ENCODE measurements at places on chromosomes 12 and 14.
A peak's percentile ranks its signal among the peaks of the same experiment; 100 is the strongest.

GRCh38 chr12:109912855-109913321, 12.8 kb downstream of the TCHP start:
- no peak for DNase-seq

DNA sequence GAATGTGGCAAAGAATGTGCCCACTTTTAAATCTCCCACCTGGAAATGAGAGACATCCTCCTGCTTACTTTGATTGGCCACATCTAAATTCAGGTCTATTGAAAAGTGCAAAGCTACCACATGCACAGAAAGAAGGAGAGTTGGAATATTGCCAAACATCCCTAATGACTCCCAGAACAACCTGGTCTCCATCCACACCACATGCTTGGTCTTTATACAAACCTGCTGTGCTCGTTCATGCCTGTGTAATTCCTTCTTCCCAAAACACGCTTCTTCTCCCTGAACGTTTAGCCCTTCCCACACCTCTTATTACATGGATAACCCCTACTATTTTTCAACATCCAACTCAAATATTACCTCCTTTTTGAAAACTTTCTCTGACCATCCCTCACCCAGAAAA, 66.2 kb upstream of the BCL2L14 start:
- no peak for DNase-seq

- DNase-seq: no peak
Observed at GRCh38 chr14:24382064-24382371, 14.0 kb downstream of the NFATC4 start.

DNA sequence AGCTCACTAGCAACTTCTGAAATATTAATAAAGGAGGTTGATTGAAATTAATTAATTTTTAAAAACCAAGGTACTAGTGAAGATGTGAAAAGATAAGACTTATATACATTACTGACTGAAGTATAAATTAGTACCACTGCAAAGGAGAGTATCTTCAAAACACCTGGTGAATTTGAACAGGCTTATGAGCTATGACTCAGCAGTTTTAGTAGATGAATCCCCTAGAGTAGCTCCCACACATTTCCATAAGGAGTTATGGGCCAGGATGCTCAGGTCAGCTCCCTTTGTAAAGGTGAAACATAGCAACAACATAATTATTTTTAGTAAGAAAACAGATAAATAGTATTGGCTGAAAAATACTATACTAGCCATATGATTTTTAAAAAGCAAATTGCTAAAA, 218.6 kb downstream of the SYT1 start:
- no peak for DNase-seq

DNA sequence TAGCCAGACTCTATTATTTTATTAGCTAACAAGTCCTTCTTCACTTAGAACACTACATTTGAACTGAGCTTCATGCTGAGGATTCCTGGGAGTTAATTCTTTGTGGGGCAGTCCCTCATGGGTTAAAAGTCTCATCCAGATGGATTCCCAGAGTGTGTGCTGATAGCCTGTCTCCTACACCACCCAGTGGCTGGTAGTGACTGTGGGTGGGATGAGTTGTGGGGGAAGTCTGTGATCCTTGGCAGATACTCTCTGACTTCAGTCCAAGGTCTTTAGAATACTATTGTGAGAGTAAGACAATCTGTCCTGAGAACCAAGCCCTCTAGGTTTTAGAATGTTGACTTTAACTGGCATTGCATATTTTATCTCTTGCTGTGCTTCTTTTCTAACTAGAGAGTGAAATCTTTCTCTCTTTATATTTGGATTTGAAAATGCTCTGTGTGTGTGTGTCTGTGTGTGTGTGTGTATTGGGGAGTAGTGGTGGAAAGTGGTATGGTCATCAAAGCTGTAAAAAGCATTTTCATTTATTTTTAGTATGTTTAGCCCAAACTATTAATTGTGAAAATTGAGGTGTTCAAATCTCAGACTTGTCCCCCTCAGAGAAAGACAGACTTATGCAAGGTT, 37.3 kb downstream of the AKAP6 start:
- peak; percentile 70 for DNase-seq

DNA sequence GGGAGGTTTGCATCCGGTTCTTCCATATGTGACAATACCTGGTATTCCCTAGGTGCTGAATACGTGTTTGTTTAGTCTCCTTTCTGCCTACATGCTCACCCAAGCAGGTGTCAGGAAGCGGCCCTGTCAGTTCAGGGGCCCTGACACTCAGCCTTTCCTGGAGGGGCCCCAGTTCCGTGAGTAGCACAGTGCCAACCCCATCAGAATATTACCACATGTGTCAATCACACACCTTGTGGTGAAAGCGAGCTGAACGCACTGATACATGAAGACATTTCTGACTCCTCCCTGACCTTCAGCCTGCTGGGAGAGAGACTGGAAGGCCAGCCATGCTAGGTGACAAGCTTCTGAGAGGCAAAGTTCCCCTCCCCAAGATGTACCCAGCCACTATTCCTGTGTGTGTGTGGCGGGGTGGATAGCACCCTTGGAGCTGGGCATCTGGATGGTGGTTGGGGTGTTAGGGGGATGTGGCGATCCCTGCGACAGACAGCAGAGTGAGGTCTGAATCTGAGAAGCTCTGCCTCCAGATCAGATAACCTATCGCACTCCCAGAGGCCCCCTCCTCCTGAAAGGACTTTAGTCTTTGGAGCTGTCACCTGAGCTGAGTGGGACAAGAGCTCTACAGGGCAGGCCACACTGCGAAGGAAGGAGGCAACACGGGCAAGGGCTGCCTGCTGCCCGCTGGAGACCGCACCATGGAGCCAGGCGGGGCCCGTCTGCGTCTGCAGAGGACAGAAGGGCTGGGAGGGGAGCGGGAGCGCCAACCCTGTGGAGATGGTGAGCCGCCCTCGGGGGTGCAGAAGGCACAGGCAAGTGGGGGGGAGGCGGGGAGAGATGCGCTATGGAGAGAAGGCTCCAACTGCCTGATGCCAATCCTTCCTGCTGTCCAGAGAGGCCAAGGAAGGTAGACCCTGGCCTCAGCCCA, at the start of gene SOAT2:
Gene SOAT2, plus strand, starts transcription at position 604 of the 925 bp plus-strand sequence. Its CDS starts 92 bp downstream, at position 696.
- no peak for DNase-seq

DNA sequence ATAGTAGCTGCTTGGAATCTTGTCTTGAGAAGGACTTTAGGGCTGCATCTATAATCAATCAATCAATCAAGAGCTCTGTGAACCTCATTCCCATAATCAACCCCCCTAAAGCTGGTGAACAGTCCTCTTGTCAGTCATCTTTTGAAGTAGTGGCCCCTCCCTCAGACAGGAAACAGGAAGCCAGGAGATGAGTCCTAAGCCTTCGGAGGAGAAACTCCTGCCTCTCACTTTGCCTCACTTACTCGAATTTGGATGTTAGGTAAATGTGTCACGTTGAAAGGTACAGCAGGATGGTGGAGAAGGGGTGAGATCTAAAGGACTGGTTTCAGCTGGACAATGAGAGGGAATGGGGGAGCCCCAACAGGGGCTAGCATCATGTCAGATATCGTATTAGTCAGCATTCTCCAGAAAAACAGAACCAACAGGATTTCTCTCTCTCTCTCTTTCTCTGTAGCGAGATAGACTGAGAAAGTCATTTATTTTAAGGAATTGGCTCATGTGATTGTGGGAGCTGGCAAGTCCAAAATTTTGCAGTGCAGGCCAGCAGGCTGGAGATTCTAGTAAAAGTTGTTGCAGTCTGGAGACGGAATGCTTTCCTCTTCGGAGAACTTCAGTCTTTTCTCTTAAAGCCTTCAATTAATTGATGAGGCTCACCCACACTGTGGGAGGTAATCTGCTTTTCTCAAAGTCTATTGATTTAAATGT, 144.4 kb upstream of the PWP1 start:
- DNase-seq: no peak
